ENCODE measurements at places on chromosomes 7 and 10.
A peak's percentile ranks its signal among the peaks of the same experiment; 100 is the strongest.

GRCh38 chr10:75233444-75234016 lies 2.2 kb downstream of the COMTD1 start:
- DNase-seq, result peak; percentile 34

DNA sequence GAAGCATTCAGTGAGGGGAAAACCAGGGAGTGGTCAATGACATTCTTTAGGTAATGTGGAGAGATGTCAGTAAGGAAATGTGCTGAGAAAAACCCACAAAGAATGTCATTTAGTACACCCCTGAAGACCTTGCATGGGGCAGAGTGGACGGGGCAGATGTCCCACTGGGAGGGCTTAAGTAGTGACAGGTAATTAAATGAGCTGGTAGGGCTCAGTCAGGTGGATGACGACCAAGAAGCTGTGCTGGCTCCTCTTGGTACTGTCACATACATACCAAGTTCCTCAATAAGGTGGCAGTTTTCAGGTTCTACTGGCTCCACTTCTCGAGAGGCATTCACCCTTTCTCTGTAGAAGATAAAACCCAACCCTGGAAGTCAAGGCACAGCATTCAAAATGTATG lies 1.8 kb downstream of the PON3 start:
- DNase-seq, result no peak

- DNase-seq, result no peak
Observed at GRCh38 chr10:23319835-23320234, 24.8 kb downstream of the C10orf67 start.

DNA sequence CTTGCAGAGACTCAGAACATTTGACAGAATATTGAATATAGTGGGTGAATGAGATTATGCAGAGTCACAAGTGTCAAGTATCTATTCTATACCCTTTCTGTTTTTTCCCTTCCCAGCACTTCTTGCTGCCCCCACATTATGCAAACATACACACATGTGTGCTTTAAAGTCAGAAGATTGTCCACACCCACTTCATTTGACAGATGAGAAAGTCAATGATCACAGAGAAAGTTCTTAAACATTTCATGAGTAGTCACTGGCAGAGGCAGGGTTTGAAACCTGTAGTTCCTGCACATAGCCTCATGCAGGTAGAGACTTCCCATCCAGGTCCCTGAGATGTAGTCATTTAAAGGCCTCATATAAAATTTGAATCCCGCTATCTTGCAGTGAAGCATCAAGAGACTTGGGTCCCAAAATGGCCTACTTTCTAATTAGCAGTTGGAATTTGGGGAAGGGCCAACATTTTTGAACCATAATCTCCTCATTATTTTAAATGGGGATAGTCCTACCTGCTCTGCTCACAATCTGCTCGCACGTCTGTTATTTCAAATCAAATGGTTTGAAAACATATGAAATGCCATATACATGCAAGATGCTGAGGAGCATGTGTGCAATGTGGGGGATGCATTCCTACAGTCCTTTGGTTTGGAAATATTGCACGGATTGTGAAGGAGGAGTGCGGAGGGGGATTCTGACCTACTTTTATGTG lies 217.8 kb downstream of the STK31 start:
- DNase-seq, result no peak

DNA sequence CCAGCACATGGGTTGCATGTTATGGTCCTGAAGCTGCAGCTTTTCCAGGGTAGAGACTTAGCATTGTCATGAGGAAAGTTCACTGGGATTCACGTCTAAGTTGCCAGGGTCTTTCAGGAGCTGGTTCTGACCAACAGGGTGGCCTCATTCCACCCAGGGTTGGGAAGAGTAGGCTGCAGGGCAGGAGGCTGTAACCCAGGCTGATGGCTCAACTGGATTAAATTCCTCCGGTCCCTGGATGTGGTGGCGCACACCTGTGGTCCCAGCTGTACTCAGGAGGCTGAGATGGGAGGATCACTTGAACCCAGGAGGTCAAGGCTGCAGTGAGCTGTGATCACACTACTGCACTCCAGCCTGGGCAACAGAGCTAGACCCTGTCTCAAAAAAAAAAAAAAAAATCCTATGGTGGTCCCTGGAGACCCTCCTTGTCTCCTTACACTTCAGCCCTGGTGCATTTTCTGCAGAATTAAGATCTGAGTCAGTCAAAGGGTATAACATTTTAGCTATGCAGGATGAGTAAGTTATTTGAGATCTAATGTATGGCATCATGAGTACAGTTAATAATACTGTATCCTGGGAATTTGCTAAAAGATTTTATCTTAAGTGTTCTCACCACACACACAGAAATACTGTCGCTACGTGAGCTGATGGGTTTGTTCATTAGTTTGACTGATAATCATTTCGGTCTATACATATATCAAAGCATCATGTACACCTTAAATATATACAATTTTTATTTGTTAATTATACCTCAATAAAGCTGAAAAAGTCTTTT lies 44.0 kb downstream of the ASB13 start:
- no peak for DNase-seq

DNA sequence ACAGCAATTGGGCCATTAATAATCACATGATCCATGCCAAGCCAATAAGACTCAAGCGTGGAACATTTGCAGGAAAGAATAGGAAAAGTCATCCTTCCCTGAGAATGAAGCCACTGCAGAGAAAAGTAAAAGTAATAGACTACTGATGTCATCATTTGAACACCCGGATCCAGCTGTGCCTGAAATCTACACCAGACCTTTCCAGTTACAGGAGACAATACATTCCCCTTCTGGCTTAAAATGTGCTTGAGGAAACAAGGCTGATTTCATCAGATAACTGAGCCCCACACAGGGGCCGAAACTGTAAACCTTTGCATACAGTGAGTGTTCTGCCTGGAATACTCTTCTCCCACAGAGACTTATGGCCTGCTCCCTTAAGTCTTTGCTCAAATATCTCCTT lies 232.8 kb downstream of the KCNMA1 start:
- DNase-seq, result no peak

DNA sequence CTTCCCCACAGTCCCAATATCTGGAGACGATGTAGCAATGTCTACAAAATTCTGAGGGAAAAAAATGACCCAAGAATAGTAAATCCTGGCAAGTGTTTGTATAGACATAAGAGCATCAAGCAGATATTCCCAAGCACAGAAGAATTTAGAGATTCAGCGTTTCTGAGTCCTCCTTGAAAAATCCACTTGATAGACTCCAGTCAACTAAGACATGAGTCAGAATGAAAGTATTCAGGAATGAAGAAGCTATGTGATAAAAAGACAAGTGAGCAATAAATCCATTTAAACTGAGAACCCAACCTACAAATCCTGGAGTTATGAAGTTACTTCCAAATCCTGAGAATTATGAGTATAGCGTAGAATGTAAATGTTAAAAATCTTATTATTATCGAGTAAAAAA lies 86.1 kb upstream of the NPY start:
- DNase-seq, result no peak

DNA sequence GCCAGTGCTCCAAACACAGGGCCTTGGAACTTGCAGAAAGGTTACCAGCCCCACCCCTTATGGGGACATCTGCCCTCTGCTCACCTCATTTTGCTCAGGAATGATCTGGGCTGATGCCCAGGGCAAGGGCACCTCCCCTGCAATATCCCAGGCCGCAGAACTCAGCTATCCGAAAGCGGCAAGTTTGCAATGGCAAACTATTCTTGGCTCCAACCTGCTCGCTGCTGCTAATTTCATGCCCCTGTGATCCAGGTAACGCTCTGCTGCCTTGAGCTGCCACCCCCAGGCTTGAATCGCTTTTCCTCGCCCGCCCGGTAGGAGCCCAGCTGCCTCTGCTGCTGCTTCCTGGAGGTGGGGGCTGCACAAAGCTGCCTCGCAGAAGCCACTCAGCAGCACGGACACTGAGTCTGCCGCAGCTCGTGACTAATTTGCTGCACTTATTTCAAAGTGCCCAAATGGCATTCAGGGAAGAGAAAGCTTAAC lies 18.2 kb downstream of the SLC29A3 start:
- no peak for DNase-seq

DNA sequence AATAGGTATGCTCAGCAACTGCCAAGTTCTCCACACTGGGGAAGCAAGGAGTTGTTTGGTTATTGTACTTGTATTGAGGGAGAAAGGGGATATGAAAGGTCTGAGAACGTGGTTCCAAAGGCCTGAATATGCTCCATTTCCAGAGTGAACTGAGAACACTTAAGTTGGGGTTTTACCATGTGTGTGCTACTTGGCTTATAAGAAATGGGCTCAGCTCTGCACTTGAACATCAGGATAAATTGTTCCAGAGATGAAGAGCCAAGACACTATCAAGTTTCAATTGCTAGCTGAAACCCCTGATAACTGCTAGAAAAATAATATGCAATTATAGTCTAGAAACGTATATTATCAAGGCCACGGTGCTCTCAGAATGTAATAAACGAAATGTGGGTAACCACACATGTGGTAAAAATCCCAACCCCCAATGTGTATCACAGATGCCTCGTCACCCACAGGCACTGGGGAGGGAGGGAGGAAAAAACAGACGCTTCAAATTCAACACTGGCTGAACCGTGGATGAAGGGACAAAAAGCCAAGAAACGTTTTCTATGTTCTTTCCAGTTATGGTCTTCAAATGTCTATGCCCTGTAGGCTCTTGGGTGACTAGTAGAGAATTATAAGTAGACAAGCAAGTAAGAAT lies 16.3 kb downstream of the ELMO1 start:
- no peak for DNase-seq

- DNase-seq, result no peak
Observed at GRCh38 chr7:134444198-134444960, 14.5 kb downstream of the AKR1B1 start.

DNA sequence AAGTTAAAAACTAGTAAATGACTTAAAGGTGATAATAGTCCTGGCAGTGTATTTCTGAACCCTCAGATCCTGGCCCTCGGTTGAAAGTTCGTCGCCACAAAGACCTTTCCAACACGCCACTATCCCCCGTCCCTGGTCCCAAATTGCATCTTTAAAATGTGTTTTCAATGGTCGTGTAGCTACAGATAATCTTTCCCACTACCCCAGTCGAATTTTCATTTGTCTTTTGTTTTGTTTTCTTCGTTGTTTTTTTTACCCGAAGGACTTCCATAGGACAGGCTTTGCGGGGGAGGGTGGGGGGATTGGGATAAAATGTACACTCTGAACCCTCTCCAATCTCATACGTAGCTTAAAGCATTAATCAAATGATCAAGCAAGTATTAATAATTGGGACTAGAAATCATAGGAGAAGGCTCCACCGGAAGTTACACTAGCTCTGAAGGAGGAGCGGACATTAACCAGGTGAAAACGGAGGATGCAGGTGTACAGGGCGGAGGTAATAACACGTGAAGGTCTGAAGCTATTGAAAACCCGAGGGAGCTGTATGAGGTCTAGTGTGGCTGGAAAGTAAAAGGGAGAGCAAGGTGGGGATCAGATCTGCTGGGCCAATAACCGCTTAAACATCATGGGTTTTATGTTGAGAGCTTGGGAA lies 32.8 kb upstream of the PHF14 start:
- no peak for DNase-seq

DNA sequence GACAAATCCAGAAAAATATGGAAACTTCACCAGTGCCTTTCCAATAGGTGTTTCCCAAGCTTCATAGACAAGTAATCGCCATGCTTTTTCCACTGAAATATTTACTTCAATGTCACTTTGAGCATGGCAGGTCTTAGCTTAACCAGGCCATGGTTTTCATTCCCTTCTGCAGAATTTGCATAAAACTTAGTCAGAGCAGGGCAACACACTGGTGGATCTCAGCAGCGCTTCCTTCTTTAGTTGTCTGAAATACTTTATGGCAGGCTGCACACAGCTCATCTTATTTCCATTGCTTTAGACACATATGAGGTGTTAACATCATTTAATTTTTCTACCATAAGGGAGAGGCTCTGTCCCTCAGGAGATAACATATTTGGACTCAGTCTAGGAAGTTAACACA lies 102.9 kb upstream of the AHR start:
- DNase-seq, result no peak

DNA sequence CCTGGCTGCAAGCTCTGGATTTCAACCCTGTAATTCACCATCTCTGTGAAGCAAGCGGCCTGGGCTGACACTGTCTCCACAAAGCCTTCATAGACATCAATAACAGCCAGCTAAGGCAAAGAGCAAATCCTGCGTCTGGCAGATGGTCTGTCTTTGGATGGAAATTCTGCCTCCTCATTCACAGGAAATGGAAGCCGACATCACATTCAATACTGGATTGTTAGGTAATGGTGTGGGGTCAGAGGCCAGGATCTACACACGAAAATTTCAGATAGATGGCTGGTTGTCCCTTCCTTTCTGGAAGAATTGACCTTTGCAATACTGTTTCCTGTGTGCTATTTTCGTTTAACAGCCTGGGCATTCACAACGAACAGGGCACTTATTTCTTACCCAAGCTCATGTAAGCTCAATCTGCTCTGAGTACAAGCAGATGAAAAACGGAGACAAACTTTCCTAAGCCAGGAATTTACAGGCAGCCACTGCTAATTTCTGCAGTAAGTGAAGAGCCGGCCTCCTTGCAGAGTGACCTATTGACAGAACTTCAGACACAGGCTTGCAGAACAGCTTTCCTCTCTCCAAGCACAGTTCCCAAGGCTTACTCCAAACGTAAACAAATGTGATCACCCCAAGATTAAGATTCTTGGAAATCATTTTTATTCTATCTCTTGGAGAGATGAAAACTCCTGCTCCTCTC lies 3.1 kb upstream of the ADAM12 start:
- peak; percentile 72 for DNase-seq

GRCh38 chr10:72612203-72612826 lies 13.6 kb downstream of the MICU1 start:
- no peak for DNase-seq

DNA sequence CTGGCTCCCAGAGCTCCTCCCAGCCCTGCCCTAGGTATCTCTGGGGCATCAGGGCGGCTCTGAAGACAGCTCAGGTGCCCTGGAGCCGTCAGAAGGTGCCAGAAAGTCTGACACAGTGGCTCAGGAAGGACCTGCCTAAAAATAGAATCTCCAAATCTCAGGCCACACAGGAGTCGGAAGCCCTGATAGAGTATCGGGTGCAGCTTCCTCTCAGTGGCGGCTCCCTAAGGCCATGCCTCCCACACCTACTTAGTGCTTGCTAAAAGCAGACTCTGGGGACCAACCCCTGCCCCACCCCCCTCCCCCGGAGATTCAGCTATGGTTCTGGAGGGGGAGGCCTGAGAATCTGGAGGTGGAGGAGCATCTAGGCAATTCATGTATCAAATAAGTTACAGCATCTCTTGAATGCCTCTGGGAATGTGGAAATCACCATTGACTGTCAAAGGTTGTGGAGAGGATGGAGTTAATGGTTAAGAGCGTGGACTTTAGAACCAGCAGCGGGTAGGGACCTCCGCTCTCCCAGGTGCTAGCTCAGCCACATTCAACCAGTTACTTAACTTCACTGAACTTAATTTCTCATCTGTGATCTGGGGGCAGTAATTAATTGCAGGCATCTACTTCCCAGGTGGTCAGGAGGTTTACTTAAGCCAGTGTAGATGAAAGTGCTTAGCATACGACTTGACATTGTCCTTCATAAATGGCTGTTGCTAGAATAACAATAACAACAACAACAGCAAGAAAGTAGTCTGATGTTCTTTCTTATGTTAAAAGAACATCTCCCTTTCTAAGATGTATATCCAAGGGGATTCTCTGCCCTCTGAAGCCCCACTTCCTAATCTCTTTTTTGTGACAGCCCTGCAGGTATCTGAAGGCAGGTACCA lies 38.6 kb upstream of the MXI1 start:
- no peak for DNase-seq
